ENCODE measurements at places on chromosomes 3 and 15.
A peak's percentile ranks its signal among the peaks of the same experiment; 100 is the strongest.

DNA sequence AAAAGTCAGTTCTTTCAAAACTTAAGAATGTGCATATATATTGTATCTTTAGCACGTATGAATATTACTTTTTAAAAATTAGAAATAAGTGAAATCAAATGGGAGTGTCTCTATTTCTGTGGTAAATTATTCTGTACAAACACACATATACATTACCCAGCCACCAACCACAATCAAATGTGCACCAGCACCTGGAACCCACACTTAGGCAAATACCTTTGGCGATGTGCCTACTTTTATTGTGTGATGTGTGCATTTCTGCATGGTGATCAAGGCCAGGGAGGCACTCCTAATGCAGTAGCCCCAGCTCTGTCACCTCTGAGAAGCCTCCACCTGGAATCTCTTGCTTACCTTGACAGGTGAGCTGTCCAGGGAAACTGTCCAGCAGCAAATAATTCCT, 76.9 kb downstream of the PIK3R4 start:
- DNase-seq: no peak

DNA sequence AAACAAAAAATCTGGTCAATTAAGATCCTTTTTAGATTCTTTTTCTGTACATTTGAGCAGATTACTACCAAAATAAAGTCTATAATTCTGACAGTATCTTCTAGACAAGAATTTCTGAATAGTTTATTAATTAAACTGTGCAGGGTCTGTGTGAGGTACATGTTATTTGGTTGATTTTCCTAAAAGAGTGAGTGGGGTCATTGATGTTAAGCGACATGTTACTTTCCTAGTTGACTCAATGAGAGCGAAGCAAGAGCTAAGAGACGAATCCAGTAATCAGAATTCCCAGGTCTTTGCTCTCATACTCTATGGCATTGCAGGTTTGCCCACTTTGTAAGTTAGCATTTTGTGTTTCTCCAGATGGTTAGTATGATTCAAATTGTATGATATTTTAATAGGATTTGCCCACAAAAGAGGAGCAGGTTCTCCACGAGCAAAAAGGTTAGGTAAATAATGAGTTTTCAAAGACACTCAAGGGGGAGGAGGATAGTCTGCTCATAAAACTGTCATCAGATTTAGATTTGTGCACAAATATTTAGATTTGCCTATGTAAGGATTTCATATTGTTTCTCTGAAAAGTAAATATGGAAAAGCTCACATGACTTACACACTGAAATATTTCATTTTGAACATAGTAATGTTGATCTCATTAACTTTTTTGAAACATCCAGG, 217.2 kb upstream of the CGNL1 start:
- no peak for DNase-seq

DNA sequence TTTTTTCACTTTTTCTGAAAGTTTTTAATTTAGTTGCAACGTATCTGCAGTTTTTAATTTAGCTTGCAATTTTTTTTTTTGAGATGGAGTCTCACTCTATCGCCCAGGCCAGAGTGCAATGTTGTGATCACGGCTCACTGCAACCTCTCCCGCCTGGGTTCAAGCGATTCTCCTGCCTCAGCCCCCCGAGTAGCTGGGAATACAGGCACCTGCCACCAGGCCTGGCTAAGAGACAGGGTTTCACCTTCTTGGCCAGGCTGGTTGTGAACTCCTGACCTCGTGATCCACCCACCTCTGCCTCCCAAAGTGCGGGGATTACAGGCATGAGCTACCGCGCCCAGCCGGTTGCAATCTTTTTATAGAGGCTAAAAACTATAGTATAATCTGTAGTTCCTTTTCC, 142.9 kb upstream of the ALCAM start:
- no peak for DNase-seq

DNA sequence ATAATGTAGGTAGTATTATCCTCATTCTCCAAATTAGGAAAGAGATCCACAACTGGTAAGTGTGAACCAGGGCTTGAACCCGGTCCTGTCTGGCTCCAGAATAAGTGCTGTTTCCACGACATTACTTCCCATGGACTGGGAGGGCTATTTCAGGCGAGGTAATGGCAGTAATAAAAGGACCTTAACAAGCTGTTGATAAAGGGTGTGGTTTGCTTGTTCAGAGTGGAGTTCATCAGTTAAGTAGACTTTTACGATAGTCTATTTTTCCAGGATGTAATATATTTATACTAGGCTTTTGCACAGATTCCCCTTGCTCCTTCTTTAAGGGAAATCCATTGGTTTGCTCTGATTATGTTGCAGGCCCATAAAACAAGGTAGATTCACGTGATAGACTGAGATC, 88.4 kb upstream of the TNFAIP8L3 start:
- no peak for DNase-seq

DNA sequence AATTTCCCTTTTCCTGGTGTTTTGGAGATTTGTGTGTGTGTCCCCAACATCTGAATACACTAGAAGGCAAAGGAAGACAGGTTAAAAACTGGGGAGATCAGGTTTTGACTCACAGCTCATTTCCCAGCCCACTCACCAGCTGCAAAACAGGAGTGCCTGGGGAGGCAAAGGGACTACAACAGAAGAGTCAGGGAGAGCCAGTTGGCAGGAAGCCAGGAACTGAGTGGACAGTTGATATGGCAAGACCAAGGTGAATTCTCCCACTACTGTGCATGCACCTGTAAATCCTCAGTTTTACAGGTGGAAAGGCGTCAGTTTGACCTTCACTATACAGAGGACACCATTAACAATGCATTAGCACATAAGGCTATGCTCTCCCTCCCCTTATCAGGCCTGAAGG, 901.5 kb upstream of the SEMA6D start:
- no peak for DNase-seq

GRCh38 chr3:141992512-141992911, 116.1 kb downstream of the ATP1B3 start:
- peak; percentile 28 for DNase-seq

GRCh38 chr15:41840673-41841072, 2.0 kb downstream of the PLA2G4B start:
- no peak for DNase-seq

GRCh38 chr3:157096328-157096727, 63.6 kb downstream of the CCNL1 start:
- DNase-seq: no peak

DNA sequence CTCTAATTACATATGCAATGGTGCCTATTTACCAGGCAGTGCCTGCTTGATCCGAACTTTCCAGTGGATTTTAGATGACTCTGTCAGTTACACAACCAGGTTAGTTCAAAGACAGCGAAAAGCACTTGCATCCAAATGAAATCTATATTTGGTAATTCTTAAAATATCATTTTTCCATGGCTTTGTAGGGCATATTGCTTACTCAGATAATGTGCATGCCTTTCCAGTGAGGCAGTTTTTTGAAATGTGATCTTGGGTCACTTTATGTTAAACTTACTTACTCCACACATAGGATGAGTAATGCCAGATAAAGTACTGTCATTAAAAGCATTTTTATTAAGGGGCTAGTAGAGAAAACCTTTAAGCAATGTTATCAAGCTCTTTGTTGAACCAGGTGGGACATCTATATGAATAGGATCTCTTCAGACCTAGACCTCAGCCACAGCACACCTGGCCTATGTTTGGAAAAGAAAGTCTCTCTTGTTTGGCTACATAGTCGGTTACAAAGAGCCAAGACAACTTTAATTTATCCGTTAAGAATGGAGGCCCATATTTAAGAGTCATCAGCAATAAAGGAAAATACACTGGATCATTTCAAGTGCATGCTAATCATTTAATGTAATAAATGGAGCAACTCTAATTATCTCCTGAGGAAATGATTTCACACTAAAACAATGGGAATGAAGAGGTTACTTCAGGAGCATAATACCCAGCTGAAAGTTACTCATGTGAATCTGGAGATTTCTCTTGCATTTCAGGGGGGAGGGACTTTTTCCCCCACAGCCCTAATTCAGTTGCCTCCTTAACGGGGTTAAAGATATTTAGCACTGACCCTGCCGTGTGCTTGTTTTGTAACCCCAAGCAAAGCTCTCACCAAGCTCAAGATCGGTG, 56.3 kb upstream of the TMCO5A start:
- DNase-seq: no peak

DNA sequence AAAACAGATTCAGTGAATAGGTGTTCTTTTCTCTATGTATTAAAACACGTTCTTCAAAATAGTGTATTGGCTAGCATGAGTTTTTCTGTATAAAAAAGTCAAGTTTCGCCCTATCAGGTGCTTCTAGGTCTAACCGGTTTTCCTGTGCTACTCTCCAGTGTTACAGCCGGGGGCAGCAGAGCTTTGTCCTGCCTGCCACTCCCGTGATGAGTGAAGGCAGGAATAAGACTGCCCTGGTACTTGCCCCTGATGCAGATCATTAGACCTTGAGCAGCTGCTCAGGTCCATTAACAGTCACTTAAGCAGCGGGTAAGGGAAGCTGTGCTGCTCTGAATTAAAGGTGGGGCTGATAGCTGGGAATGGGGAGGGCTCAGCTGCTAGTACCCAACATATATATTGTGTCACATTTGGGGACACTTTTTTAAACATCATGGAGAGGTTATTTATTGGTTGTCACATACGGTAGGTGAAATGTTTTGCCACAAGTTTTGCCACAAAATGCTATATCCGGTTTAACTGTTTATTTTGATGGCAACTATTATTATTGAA, 1.3 kb upstream of the UNC13C start:
- DNase-seq: no peak

DNA sequence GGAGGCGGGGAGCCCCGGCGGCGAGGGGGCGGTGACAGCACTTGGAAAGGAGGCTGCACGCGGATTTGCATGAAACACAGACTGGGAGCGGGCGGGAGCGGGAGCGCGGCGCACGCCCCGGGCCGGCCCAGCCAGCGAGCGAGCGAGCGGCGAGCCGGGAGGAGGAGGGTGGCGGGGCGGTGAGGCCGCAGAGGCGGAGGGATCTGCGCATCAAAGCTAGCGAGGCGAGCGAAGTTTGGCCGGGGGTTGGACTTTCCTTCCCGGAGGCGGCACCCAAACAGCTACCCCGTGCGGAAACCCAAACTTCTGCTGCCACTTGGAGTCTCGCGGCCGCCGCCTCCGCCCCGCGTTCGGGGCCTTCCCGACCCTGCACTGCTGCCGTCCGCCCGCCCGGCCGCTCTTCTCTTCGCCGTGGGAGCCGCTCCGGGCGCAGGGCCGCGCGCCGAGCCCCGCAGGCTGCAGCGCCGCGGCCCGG, at the start of gene SMAD3:
Gene SMAD3 (plus strand): TSS at position 72 of the 475 bp plus-strand sequence. CDS start 553 bp downstream, outside the sequence.
- peak; percentile 93 for DNase-seq

- DNase-seq: no peak
Measured at GRCh38 chr3:136414476-136414875, 164.3 kb downstream of the PCCB start.

GRCh38 chr3:198065897-198066296, 105.9 kb downstream of the LMLN start:
- no peak for DNase-seq

DNA sequence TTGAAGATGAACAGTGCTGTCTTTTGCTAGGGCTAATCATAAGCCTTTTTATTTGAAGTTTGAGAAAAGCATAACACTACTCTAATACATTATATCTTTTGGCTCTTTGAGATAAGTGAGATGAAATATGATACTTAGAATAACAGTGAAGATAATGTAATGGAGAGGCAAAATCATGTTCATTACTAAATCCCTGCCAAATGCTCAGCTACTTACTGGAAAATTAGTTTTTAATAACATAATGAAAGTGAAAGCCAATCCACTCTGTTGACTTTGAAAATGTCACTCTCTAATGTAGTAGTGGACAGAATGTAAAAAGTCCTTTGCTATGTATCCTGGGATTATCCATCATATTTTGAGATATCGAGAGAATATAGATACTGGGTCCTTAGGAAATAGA, 35.9 kb upstream of the MYH15 start:
- no peak for DNase-seq

- DNase-seq: no peak
Measured at GRCh38 chr3:113812854-113813253, 25.7 kb upstream of the GRAMD1C start.

DNA sequence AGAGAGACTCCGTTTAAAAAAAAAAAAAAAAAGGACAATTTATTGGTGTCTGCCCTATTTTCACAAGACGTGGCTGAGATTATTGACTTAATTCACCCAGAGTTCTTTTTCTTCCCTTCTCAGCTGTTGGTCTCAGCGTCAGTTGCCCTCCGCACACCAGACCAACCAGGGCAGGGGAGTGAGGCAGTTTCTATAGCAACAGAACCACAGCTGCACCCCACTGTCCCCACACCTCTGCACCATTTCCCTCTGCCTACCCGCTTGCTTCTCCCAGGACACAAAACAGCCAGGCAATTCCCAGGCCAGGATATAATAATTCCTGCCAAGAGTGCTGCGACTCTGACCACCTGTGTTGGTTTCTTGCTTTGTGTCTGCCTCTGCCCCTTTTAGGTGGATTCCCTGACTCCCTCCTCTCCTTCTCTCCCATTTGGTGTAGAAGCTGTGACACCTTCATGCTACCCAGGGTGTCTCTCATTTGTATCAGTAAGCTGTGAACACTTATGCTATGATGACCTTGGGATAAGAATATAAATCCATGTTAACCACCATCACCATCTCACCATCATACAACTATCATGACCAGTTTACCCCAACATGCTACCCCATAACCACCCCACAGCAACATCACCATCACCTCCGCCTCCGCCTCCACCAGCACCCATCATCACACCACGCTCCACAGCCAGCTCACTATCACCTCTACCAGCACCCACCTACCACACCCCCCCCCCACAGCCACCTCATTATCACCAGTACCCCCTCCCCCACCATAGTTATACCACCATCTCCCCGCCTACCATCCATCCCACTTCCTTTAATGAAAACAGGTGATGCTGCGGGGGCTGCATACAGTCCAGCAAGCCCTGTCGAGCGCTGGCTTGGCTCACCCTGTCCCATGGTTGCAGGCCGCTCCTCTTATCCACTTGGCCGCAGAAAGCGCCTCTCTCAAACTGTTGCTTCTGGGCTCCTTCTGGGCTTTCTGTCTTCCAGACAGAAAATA, 589 bp downstream of the EPB42 start:
- no peak for DNase-seq

DNA sequence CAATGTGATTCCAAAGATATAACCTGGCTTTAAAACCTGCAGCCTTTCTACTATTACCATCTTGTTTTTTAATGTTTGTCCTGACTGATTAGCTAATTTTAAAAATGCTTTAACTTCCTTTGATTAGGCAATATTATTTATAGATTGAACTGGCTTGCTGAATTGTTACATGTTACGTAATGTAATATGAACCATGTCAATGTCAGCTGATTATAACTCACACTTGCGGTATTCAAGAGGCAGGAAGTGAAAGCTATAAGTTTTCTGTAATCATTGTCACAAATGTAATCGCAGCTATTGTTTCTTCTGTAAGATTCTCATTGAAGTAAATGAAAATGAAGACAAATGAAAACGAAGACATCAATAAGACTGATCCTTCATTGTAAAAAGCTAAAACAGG, 146.8 kb downstream of the ROBO2 start:
- DNase-seq: no peak

DNA sequence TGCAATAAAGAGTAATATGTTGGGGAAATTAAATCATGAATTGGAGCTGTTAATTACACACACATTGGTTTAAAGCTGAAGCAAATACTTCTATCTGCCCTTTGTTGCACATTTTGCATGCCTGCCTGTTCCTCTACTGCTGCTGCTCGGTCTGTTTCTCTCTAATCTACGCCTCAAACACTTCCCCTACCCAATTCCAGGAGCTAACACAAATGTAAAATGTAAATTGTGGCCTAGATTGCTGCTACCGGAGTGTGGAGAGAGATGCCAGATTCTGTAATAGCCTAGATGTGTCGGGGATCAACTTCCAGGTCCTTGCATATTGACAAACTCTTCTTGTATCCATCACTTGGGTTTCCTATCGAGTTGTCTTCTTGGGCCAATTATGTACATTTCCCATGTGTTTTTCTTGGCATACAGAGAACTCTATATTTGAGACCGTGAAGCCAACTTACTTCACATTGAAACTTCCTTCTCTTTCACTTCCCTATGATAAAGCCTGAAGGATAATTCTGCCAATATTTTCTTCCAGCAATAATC, 450.4 kb upstream of the NR2F2 start:
- no peak for DNase-seq

Data from GM20000 (cell line).